ENCODE measurements at places on chromosomes 3 and 15. TPM values are rescaled to one million over a fixed set of nuclear protein-coding genes. Genes with fewer than 3 reads are reported as not detected.

CSK gene
- 25.6 TPM for total RNA-seq

ZBTB20 gene
- 90.8 TPM for total RNA-seq

CX3CR1 gene
- 0.26 TPM for total RNA-seq

HAPLN3 gene
- total RNA-seq = 3.2 TPM

DNA sequence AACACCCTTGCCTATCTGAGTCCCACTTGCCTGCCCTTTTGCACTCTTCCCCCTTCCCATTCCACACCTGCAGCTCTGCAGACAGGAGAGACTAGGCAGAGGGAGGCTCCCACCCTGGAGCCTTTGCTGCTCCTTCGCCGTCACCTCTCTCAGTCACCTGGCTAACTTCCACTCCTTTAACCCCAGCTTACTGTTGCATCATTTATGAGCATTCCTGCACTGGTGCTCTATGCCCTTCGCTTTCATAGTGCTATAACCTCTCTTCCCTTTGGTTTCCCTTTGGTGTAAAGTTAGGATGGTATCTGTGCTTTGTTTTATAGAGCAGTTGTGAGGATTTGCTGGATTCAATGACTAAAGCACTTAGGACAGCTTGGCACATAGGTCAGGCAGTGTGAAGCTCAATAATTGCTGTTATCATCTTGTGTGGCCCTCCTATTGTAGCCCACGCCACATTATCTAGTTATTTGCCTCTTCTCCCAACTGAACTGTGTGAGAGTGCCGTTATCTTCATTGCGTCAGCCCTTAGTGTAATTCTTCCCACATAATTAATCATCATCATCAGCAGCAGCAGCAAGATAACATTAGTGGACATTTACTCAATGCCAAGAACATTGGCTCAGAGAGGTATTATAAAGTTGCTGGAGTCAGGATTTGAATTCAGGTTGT, 253.9 kb downstream of the CACNA2D3 start:
- H3K27ac ChIP-seq = peak overlapping the region; percentile 8
- H3K36me3 ChIP-seq = no peaks in the 10 kb centered on the region
- no peak overlapping the region for H3K4me3 ChIP-seq
- peaks cover 22% of the 10 kb centered on the region for H3K4me1 ChIP-seq
- no peak for DNase-seq
- H3K27me3 ChIP-seq = no peaks in the 10 kb centered on the region

DNA sequence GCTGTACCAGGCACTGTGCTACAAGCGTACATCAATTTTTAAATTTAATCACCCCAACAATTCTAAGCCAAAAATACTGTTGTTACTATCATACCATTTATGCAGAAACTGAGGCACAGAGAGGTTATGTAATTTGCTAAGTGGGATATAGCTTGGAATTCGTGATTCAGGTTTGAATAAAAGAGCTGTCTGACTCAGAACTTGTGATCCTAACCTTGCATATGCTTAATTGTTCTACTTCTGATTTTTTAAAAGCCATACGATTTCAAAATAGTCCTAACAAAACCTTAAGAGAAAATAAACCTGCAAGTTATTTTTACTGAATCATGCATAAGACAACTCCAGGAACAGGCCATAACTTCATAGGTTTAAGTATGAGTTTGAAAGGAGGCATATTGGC, 498.0 kb upstream of the CFAP20DC start:
- H3K4me1 ChIP-seq = no peaks in the 10 kb centered on the region
- no peaks in the 10 kb centered on the region for H3K27me3 ChIP-seq
- H3K27ac ChIP-seq = no peak overlapping the region
- DNase-seq = no peak

DNA sequence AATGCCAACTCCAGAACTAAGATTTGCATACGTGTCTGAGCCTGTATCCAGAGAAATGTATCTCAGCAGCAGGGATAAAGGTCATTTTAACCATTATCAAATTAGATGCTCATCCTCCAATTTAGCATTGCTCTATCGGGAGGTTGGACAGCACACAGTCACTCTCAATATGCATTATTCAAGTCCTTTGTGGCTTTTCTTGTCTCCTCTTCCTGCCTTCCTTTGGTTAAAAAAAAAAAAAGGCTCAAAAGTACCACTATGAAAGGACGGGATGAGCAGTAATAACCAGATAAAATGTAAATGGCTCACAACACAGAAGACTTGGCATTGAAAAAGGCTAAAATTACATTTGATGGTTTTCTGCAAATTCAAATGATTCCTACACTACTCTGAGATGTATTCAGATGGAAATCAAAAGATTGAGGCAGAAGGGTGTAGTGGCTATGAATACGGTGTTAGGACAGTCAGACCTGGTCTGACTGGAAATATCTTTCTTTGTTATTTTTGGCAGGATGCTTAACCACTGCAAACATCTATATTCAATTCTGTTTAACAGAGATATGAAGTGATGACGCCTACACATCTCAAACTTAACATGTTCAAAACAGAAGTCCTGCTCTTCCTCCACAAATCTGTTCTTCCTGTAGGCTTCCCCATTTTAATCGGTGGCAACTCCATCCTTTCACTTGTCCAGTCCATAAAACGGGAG, 109.6 kb downstream of the ADAMTS9 start:
- H3K4me3 ChIP-seq = no peak overlapping the region
- H3K27ac ChIP-seq = no peak overlapping the region
- H3K4me1 ChIP-seq = no peaks in the 10 kb centered on the region
- no peak for DNase-seq
- H3K27me3 ChIP-seq = no peaks in the 10 kb centered on the region

- no peaks in the 10 kb centered on the region for H3K4me1 ChIP-seq
- no peaks in the 10 kb centered on the region for H3K36me3 ChIP-seq
- no peak overlapping the region for H3K27ac ChIP-seq
- no peaks in the 10 kb centered on the region for H3K27me3 ChIP-seq
- no peak for DNase-seq
Observed at GRCh38 chr3:94928921-94929320, 866.1 kb downstream of the NSUN3 start.

DNA sequence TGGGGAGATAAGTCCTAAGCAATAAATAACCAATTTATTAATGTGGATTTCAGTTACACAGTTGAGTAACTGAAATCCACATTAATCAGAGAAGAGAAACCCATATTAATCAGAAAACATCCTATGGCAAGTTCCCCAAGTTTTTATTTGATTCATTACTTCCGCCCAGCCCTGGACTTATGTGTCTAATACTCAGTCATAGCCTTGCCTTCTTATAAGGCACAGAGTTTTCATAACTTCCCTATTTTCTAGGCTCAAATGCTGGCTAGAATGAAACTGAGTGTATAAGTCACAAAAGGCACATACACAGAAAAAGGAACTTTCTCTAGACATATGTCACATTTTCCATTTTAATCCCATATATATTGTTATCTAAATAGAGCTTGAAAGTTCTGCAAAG, 28.8 kb downstream of the CD47 start:
- no peak overlapping the region for H3K27ac ChIP-seq
- H3K36me3 ChIP-seq = peaks cover 23% of the 10 kb centered on the region
- H3K27me3 ChIP-seq = no peaks in the 10 kb centered on the region
- no peak overlapping the region for H3K4me3 ChIP-seq
- no peaks in the 10 kb centered on the region for H3K4me1 ChIP-seq

GRCh38 chr3:32945136-32945535, 6.3 kb upstream of the CCR4 start:
- no peaks in the 10 kb centered on the region for H3K36me3 ChIP-seq
- no peaks in the 10 kb centered on the region for H3K4me1 ChIP-seq
- no peaks in the 10 kb centered on the region for H3K27me3 ChIP-seq
- H3K27ac ChIP-seq = no peak overlapping the region
- DNase-seq = no peak

DNA sequence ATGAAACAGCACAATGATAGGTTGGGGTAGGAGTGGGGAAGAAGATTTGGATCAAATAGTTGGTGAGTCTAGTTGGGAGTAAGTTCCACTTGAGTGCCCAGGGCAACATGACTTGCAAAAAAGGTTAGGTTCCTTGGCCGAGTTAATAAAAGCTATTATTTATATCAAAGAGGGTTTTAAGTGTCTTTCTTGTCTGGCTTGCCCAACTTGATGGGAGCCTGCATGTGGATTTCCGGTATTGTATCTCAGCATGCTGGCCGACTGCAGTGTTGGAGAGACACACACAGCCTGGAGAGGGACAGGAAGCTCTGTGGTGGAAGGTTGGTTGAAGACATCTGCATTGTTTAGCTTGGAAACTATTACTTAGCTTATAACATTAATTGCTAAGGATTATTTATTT, 449.5 kb upstream of the TBL1XR1 start:
- no peaks in the 10 kb centered on the region for H3K27me3 ChIP-seq
- no peak overlapping the region for H3K4me3 ChIP-seq
- no peaks in the 10 kb centered on the region for H3K36me3 ChIP-seq
- H3K27ac ChIP-seq = no peak overlapping the region
- DNase-seq = no peak
- H3K4me1 ChIP-seq = peaks cover 12% of the 10 kb centered on the region

DNA sequence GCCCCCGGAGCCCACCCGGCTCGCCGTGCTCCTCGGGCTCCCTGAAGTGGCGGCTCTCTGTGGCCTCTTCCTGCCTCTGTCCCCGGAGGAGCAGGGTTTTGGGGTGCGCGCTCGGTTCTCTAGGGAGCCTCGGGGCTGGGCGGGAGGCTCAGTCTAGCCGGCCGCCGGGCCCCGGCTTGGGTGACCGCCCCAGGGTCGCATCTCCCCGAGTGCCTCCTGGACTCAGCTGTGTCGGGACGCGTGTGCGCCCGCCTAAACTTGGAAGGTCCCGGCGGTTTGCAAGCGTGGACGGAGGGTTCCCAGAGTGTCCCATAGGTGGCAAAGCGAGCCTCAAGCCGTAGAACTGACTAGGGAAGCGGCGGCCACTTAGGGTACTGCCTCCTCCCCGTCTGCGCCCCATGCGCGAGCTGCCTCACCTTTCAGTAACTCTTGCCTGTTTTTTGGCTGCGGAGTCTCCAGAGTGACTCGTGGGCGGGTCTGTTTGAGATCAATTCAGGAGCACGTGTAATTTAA, 601 bp downstream of the ACTL6A start:
- peak; percentile 69 for DNase-seq
- no peaks in the 10 kb centered on the region for H3K27me3 ChIP-seq
- peak overlapping the region; percentile 83 for H3K27ac ChIP-seq
- H3K36me3 ChIP-seq = no peaks in the 10 kb centered on the region
- peaks cover 16% of the 10 kb centered on the region for H3K4me1 ChIP-seq

DNA sequence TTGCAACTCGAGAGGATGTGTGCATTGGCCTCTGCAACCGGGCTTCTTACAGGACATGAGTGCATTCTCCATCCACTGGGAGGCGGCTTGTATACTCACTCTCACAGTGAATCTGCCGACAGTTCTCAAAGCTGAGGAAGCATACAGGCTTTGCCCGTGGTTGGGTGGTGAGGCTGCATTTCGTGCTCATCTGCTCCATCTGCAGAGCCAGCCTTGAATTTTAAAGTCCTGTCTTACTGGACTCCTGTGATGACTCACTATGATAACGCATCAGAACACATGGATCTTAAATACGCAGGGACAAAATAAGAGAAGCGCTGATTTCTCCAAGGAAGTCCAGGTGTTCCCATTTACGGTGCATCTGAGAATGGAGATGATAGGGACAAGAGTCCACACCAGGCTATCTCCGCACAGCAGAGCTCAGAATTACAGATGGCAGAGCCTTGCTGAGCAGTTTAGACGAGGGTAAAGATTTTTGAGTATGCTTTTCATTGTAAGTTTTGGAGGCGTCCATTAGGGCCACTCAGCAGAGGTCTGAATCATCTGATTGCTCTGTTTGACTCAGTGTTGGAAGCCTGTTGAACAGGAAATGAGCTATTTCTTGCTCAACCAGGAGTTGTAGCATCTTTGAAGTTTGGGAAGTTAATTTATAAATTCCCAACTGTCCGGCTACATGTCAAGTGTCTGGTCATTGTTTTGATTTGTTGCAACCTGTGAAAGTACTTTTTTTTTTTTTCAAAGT, 87.1 kb downstream of the GABRG3 start:
- no peak overlapping the region for H3K4me3 ChIP-seq
- H3K27me3 ChIP-seq = no peaks in the 10 kb centered on the region
- no peaks in the 10 kb centered on the region for H3K4me1 ChIP-seq
- no peaks in the 10 kb centered on the region for H3K36me3 ChIP-seq
- H3K27ac ChIP-seq = no peak overlapping the region

- no peak overlapping the region for H3K27ac ChIP-seq
- no peaks in the 10 kb centered on the region for H3K36me3 ChIP-seq
- no peaks in the 10 kb centered on the region for H3K27me3 ChIP-seq
- no peaks in the 10 kb centered on the region for H3K4me1 ChIP-seq
- no peak for DNase-seq
- H3K4me3 ChIP-seq = no peak overlapping the region
Observed at GRCh38 chr3:5568451-5568850, 380.9 kb downstream of the EDEM1 start.

- no peaks in the 10 kb centered on the region for H3K27me3 ChIP-seq
- no peak for DNase-seq
- H3K4me3 ChIP-seq = no peak overlapping the region
- H3K36me3 ChIP-seq = no peaks in the 10 kb centered on the region
- no peak overlapping the region for H3K27ac ChIP-seq
- H3K4me1 ChIP-seq = no peaks in the 10 kb centered on the region
Observed at GRCh38 chr3:263393-263792, 66.8 kb downstream of the CHL1 start.

DNA sequence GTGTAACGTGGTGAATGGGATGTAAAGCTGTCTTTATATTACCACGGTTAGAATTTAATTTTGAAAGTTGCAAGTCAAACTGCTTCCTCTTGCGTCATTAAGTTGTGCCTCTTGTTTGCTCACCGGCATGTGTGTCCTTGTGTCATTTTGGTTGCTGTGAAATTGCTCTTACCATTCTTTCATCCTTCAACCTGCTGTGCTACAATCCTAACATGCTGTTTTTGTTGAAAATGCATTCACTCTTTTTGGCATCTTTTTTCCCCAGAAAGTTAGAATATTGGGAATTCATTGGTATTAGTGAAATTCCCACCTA, 164.7 kb downstream of the PGPEP1L start:
- peaks cover 41% of the 10 kb centered on the region for H3K4me1 ChIP-seq
- no peak overlapping the region for H3K4me3 ChIP-seq
- H3K27ac ChIP-seq = no peak overlapping the region
- H3K27me3 ChIP-seq = no peaks in the 10 kb centered on the region

DNA sequence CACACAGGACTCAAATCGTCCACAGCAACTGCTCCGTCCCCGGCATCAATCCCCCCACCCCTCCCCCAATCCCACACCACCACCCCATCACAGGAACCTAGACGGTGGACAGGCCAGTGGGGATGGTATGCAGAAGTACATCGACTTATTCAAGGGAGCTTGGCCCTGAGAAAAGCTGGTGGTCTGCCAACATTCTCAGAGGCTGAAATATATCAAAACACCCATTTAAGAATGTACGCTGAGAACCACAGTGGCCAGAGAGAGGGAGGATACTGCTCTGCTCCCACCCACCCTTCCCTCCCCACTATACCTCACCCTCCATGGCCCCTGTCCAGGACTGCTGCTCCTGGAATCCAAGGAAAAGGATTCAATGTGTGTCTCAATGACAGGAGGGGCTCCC, 12.4 kb upstream of the USP3 start:
- H3K27me3 ChIP-seq = no peaks in the 10 kb centered on the region
- no peaks in the 10 kb centered on the region for H3K36me3 ChIP-seq
- peak overlapping the region; percentile 16 for H3K27ac ChIP-seq
- no peak overlapping the region for H3K4me3 ChIP-seq
- DNase-seq = no peak
- no peaks in the 10 kb centered on the region for H3K4me1 ChIP-seq

Data from right atrium auricular region (tissue), 2 donors.